Inflammatory macrophage treated with lipopolysaccharide for 1 hour (primary cell): ENCODE measurements at places on chromosomes 5 and 9.

GRCh38 chr9:23006127-23006526 lies 559.5 kb downstream of the DMRTA1 start:
- DNase-seq = no peak

DNA sequence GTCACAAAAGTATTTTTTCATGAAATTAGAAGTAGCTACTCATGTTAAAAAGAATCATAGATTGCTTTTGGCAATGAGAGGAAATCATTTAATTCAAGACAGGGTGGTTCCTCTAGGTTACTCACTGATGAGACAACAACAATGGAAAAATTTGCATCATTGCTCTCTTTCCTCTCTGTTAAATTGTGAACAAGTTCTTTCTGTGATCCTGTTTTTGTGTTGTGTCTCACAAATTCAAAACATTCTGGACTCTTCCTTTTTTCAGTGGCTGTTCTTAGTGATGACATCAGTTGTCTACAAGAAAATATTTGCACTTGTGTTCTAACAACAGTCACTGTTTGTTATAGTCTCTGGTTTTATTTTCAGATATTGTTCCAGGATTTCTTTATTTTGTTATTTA lies 95.3 kb downstream of the XRCC4 start:
- DNase-seq = peak; percentile 37

DNA sequence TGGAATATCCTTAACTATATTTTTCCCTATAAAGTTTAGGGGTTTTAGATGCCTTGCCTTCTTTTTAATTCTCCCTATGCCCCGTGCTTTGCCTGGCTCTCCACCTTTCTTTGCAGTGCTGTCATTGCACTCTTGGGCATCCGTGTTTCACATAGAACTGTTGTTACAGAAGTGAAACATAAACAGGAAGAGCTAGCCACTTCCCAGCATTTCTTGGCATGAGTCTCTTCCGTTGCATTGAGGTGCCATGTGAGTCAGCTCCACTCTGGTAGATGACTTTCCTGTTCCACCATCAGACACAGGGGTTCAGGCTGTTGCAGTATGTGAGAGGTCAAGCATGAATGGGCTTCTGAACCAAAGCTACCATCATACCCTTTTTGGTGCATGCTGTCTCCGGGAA lies 73.4 kb downstream of the ANGPTL2 start:
- peak; percentile 66 for DNase-seq

- DNase-seq = peak; percentile 47
These were observed 155.9 kb downstream of the FGF18 start for GRCh38 chr5:171575386-171575785.

GRCh38 chr9:10703139-10703538 lies 90.3 kb upstream of the PTPRD start:
- no peak for DNase-seq

- DNase-seq = no peak
These were observed 68.4 kb upstream of the IZUMO3 start for GRCh38 chr9:24614070-24614469.

DNA sequence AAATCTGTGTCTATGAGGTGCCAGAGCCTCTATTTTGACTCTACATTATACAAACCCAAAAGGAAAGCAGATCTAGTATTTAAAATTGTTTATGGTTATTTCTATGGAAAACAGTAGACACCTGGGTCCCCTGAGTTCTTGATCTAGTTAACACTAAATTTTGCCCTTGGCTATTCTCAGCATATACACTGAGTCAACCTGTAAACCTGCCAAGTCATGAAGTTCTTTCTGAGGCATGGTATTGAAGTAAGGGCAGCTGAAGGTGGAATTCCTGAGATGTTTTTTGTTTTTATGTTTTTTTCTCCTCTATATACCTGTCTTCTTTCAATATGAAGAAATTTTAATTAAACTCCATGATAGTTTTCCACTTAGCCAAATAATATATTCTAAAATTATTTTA lies 120.2 kb downstream of the PDE4D start:
- DNase-seq = no peak

DNA sequence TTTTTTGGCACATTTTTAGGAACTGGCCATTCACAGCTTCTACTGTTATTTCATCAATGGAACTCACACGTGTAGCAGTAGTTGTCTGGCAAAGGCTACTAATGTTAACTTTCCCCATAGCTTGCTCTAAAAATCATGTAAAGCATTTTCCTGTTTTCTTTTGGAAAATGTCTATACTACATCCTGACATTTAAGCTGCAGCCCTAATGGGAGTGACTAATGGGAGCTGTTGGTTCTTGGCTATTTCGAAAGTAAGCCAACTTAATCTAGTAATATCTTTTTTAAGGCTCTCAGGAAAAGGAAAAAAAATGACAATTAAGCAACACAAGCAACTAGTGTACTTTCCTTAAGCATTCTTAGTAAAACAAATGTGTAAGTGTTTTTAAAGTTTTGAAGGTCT lies 169.2 kb downstream of the SLC12A2 start:
- no peak for DNase-seq

DNA sequence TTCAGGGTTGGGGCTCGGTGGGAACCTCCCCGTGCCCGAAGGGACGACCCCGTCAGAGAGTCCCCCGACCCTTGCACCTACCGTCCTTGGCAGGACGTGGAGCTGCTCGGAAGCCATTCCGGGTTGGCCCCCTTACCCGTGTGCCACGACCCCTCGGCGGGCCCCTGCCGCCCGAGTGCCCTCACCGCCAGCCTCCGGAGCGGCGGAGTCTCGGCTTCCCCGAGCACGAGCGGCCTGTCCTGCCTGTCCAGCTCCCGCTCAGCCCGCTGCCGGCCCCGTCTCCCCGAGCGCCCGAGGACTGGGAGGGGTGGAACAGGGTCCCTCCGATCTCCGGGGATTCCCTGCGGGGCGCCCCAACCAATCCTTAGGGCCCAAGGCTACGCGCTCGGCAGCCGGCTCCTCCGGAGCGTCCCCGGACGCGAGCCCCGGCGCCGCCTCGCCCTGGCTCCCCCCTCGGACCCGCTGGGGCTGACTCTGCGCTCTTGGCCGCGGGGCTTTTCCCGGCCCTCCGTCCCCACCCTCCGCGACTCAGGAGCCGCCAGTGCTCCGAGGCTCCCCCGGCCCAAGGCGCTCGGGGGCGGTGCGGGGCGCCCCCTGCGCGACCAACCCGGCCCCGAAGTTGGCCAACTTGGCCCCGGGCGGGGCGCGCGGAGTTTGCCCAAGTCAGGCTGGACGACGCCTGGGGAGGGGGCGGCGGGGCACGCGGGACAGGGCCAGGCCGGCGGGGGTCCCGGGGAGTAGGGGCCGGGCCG lies 654 bp downstream of the ADAMTS2 start:
- no peak for DNase-seq

- DNase-seq = no peak
These were observed 445.3 kb downstream of the DMRT2 start for GRCh38 chr9:1495282-1496030.

- DNase-seq = peak; percentile 70
These were observed 236.2 kb downstream of the SYK start for GRCh38 chr9:91037511-91038482.

DNA sequence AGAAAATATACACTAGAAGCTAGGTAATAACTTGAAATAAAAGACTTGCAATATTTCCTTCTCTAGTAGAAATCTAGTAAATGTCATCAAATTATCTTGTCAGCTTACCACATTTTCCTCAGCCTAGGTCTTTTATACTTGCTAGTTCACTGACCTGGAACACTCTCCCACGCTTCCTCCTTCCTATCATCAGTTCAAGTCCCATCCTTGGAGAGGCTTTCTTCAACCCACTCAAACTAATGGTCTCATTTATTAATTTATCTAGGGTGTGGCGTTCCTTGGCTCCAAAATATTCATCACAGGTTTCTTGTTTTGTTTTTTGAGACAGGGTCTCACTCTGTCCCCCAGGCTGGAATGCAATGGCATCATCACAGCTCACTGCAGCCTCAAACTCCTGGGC lies 2.9 kb downstream of the FAM13B start:
- DNase-seq = no peak

DNA sequence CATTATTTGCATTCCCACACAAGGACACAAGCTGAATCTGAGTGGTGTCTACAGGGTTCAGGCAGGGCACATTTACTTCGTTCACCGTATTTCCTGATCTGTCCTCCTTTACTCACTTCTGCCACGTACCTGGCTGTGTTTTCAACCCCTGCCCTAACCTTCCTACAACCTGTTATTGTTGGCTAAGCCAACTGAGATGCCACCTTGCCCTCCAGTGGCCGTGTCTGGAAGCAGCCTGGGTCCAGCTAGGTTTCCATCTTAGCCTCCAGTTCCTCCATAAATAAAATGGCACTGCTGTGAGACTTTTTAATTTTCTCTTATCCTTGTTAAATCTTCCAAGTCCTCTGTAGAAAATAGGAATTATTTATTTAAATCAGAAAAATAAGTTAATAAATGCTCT lies 64.8 kb downstream of the ATP10B start:
- DNase-seq = no peak

GRCh38 chr9:94144394-94144793 lies 60.1 kb downstream of the PTPDC1 start:
- DNase-seq = no peak

DNA sequence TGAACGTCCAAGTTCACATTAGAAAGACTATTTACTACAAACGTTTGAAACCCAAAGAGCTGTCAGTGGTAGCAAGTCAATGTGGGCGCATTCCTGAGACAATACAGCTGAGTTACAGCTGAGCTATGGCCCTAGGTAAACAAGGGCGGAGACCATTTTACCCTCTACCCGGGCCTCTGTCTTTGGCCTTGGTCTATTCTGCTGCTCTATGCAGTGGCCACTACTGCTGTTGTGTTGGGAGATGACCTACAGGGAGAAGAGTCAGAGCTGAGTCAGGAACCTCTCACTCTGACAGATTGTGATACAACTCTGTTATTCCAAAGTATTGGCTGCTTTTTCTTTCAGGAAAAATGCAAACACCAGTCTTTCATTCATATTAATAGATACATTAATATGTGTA lies 700.6 kb downstream of the SEMA5A start:
- no peak for DNase-seq

DNA sequence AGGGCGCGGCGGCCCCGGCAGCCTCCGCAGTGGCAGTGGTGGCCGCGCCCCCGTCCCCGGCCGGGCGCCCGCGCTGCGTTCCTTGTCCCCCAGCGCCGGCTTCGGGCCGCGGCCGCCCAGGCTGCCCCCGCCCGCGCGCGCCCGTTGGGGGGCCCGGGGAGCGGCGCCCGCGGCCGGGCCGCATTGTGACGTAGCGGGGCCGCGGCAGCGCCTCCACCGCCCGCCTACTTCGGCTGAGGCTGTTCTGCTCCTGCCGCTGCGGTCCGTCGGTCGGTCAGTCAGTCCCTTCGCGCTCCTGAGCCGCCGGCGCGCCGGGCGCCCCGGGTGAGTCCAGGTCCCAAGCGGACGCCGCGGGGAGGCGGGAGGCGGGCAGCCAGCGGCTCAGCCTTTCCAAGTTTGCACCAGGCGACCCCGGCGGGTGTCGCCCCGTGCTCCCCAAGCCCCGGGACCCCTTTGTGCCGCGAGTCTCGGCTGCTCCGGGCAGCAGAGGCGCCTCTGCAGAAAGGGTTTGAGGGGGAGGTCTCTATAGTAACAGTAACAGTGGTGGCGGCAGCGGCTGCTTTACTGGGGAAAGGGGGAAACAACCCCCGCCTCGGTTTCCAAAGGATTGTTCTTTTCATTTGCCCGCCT lies at the start of gene SNCAIP:
Gene SNCAIP (plus strand): TSS at position 277 of the 630 bp plus-strand sequence. CDS start 78,898 bp downstream, outside the sequence.
- DNase-seq = no peak

DNA sequence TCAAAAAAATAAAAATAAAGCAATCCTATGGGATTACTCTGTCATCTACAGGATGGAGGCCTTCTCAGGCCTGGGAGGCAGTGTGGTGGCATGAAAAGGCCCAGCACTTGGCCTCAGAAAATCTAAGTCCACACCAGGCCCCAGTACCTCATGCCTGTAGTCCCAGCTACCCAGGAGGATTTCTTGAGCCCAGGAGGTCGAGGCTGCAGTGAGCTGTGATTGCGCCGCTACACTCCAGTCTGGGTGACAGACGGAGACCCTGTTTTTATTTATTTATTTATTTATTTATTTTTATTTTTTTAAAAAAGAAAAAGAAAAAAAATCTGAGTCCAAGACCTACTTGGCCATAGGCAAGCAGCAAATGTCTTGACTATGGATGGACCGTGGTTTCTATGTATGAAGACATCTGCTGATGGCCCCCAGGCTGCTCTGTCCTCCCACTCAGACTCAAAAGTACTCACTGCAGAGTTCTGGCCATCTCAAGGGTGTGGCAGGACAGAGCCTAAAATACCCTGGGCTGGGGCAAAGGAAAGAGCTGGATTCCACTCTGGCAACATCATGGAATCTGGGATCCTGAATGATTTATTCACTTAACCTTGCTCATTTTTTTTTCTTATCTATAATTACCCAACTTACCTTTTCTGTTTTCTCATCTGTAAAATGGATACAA lies 55.0 kb downstream of the ARHGEF37 start:
- no peak for DNase-seq

GRCh38 chr5:87195104-87195591 lies 72.5 kb upstream of the RASA1 start:
- peak; percentile 81 for DNase-seq

- no peak for DNase-seq
These were observed 18.9 kb upstream of the MEGF9 start for GRCh38 chr9:120733190-120733589.

- no peak for DNase-seq
These were observed 444.2 kb upstream of the RIOK2 start for GRCh38 chr5:97627272-97627671.

DNA sequence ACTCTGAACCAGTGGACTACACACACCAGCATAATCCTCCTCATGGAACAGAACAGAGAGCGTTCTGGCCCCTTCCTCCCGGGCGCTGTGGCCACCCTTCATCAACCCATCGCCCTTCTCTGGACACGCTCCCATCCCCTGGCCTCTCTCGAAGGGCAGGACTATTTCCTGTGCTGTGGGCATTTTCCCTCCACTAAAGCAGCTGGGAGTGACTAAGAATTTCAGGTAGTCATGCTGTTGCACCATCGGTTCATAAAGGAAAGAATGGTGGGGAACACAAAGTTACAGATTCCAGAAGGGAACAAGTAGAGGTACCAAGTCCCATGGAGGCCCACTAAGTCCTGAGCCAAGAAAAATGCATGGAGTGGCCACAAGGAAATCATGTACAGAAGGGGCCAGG lies 68.6 kb downstream of the EPB41L4B start:
- DNase-seq = no peak

- no peak for DNase-seq
These were observed 281.8 kb downstream of the AOPEP start for GRCh38 chr9:95008151-95008771.

- DNase-seq = no peak
These were observed 308.9 kb downstream of the DTWD2 start for GRCh38 chr5:118679264-118679940.

- DNase-seq = no peak
These were observed 23.2 kb upstream of the LVRN start for GRCh38 chr5:115939059-115939458.

- peak; percentile 53 for DNase-seq
These were observed 33.8 kb upstream of the DTWD2 start for GRCh38 chr5:119022017-119022745.
